ENCODE measurements at places on chromosomes 5 and 9. TPM values are rescaled to one million over a fixed set of nuclear protein-coding genes. Genes with fewer than 3 reads are reported as not detected.

HDAC3 gene
- 110 TPM for total RNA-seq

- DNase-seq: no peak
Observed at GRCh38 chr5:32326216-32326772, 13.6 kb upstream of the MTMR12 start.

- DNase-seq: no peak
Observed at GRCh38 chr5:64147379-64147778, 18.3 kb upstream of the RNF180 start.

GRCh38 chr5:10123254-10123989 is 126.3 kb downstream of the ATPSCKMT start:
- DNase-seq: no peak

DNA sequence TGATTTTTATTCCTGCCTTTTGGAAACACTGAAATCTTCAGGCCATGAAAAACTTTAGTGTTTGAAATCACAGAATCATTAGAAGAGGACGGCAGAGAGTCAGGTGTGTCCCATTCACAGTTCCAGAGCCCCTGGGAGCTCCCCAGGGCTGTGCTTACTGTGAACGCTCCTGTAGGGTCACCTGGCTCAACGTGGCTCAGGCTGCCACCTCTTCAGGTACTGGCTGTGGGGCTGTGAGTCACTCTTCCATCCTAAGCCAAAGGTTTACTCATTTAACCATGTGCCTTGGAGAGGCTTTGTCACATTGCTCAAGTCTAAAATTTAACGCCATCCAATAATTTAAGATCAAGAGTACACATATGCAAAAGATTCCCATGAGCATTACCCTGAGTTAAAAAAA is 50.2 kb upstream of the FSTL4 start:
- no peak for DNase-seq

ARAP3 gene
- 39.2 TPM for total RNA-seq

DNA sequence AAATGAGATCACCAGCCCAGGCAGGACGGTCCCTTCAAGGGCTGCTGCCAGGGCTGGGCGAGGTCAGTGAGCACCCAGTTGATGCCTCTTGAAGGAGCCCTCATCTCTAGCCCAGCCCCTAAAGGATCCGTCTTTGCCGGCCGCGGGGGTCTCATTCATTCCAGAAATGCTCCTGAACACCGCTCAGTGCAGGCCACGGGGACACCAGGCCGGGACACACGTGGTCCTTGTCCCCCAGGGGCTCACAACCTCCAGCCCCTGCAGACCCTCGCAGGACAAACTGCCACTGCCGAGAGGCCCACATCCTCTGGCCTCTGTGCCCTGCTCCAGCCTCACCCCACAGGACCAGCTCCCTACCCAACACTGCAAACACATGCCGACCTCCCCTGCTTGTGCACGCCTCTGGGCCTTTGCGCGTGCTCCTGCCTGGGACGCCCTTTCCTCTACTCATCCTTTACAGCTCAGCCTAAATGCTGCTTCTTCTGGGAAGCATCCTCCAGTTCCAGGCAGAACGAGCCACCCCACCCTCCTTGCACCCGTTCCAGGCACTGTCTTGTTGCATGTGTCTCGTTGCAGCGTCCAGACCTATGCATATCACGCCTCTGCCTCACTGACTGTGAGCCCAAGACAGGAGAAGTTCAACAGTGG is 10.3 kb upstream of the LAMC3 start:
- DNase-seq: no peak

GRCh38 chr5:33726422-33727165 is 165.2 kb downstream of the ADAMTS12 start:
- DNase-seq: no peak

CACNA1B gene
- 3.1 TPM for total RNA-seq

ERAP2 gene
- not detected for total RNA-seq

DNA sequence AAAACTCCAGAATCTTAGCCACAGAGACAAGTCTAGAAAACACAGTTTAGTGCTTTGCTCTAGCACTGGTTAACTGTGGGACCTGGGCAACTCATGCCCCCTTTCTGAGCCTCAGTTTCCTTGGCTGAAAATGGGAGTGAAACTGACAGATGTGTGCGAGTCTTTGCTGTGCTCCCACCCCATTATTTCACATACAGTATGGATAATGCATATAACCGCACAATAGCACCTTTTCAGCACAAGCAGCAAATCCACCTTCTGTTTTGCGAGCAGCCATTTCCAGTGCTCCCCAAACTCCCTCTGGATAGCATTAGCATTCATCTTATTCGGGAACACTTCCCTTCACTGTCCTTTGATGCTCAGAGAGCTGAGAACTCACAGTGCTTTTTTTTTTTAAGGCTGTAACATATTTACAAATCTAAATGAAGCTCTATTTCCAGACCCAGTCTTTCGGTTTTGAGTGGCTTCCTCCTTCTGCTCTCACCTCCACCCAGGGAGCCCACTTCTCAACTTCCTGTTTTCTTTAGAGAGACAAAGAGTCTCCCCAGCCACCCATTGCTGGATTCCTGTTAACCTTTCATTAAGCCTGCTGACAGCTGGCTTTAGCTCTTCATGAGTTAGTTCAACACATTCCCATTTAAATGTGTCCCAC is 49.2 kb downstream of the TIMD4 start:
- no peak for DNase-seq

MAMDC2 gene
- 0.21 TPM for total RNA-seq

GRCh38 chr5:131795879-131796792 is 681 bp downstream of the FNIP1 start:
- peak; percentile 38 for DNase-seq

GRCh38 chr5:141155540-141156374 is 5.9 kb downstream of the PCDHB6 start:
- DNase-seq: no peak

DNA sequence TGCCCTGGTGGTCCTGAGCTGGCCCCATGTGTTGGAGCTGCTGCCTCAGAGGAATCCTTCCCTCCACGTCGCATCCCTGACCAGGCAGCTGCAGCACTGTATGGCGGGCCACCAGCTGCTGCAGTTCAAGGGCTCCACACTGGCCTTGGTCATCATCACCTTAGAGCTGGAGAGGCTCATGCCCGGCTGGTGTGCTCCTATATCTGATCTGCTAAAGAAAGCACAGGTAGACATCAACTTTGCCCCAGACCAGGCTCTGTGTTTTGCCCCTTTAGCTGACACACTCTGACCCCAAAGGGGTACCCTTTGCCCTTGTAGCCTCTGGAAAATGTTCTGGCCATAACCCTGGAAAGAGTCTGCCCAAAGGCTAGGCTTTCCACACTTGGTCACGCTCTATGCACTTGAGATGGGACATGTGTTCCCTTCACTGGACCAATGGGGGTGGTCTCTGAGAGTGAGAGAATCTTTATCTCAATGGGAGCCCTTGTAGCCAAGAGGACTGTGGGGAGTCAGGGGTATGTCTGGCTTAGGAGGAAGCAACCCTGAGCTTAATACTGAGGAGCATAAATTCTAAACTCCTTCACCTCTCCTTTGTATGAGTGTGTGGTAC is 4.8 kb downstream of the CCNI2 start:
- no peak for DNase-seq

LCN9 gene
- total RNA-seq: 0.30 TPM

GARIN3 gene
- total RNA-seq: not detected

PCDHGA11 gene
- total RNA-seq: 1.8 TPM

- DNase-seq: no peak
Observed at GRCh38 chr5:156402387-156402921, 75.5 kb downstream of the SGCD start.

DNA sequence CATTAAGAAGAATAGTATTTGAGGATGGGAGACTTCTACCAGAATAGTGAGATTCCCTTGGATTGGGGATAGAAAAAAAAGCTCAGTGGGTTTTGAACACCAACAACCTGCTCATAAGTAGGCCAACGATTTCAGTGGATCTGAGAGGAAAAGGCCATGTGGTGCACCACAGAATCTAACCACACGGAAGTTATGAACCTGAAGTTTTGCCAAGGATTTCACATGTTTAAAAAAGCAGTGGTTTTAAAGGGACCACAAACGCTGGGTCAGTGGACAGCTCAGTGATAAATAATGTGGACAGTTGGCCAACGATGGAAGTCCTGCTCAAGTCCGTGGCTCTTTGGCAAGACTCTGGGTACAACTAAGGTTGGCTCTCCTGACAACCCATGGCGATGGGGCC is 107.2 kb upstream of the TXNDC8 start:
- no peak for DNase-seq

DNA sequence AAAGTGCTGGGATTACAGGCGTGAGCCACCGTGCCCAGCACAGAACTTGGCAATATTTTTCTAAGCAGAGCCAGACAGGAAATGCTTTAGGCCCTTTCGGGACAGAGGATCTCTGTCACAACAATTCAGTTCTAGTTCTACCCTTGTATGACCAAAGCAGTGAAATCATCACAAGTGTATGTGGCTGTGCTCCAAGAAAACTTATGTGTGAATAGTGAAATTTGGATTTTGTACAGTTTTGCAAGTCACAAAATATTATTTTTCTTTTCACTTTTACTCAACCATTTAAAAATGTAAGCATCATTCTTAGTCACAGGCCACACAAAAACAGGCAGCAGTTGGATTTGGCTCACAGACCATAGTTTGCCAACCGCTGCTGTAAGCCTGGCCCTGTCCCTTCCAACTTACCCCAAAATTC is 20.4 kb upstream of the PRUNE2 start:
- DNase-seq: no peak

DNA sequence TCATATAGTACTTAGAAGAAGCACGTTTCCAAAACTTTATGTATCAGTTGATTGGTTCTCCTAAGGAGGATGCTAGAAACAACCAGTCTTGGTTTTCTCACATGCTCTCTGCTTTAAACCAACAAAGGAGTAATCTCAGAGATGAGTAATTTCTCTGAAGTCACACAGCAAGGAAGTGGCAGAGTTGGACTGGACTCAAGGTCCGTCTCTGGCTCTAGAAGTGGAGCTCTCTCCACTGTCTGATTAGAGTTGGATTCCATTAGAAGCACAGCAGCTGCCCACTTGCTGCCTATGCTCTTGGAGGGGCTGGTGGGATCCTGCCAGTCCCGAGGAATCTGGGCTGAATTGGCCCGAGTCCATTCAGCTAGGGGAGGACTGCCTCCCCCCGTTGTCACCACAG is 21.0 kb downstream of the RALGPS1 start:
- no peak for DNase-seq

FBXO10 gene
- 25.6 TPM for total RNA-seq

DNA sequence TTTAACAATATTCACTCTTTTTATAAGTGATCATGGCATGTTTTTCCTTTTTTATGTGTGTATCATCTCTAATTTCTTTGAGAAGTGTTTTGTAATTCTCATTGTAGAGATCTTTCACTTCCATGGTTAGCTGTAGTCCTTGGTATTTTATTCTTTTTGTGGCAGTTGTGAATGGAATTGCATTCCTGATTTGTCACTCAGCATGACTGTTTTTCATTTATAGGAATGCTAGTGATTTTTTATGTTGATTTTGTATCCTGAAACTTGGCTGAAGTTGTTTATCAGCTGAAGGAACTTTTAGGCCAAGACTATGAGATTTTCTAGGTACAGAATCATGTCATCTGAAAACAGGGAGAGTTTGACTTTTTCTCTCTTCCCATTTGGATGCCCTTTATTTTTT is 13.1 kb upstream of the SPINK13 start:
- no peak for DNase-seq
